A549 (cell line): ENCODE measurements at places on chromosomes 4 and X.

GRCh38 chrX:136148391-136148790, 1.1 kb downstream of the FHL1 start:
- no peak for DNase-seq

GRCh38 chr4:87551361-87551760, 22.2 kb upstream of the SPARCL1 start:
- DNase-seq = no peak

GRCh38 chr4:78542373-78542772, 9.2 kb upstream of the ANXA3 start:
- peak; percentile 65 for DNase-seq

DNA sequence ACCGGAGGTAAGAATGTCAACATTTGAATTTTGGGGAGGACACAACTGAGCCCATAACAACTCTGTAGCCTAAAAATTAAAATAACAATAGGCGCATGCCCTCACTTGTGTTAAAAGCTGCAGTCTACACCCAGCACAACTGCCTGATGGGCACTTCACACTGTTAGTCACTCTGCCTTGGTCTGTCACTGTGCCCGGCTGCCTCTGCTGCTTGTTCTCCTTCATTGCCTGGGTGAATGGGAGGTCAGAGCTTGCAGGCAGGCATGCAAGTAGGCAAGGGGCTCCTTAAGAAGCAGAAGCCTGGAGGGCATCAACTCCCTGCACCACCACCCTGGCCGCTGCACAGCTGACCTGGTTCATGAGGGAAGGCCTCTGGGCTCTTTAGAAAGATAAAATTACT, 374.8 kb downstream of the MID1IP1 start:
- DNase-seq = no peak

- no peak for DNase-seq
Measured at GRCh38 chr4:89929425-89930159, 34.9 kb downstream of the MMRN1 start.

GRCh38 chr4:3285558-3286334, 7.1 kb upstream of the RGS12 start:
- no peak for DNase-seq

DNA sequence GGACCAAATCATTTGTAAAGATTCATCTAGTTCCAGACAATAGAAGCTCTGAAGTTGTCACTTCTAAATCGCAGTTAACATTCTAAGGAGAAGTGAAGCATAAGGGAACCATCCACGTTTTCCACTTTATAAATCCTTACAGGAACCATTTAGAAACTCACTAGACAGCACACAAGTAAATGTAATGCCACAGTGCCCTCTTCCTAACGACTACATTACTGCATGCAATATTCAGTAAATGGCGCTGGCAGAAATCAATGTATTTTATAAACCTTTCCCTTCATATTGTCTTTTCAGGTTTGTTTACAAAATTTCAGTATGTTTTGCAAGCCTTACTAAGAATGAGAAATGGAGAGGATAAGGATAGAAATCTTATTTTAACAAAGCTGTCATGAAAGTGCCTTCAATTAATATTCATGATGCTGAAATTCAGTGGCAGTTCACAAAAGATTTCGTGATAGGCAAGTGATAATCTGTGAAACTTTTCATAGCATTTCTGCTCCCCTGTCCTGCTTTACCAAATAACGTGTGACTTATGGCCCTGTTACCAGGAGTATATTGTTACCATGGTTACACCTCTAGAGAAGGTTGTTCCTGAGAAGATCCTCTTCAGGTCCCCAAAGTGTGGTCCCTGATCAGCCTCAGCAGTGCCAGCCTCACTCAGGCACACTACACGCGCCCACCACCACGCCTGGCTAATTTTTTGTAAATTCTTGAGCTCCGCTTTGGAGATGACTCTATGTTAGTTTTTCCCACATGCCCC, 54.2 kb downstream of the TMA16 start:
- DNase-seq = peak; percentile 32

GRCh38 chrX:96445531-96446065, 239.0 kb upstream of the DIAPH2 start:
- no peak for DNase-seq
